ENCODE measurements at places on chromosomes 6 and 20.

- DNase-seq = no peak
Measured at GRCh38 chr6:158812611-158813010, 6.6 kb downstream of the EZR start.

GRCh38 chr6:6835223-6835503 is 246.6 kb downstream of the LY86 start:
- no peak for DNase-seq

GRCh38 chr20:31675828-31676608 is 38.3 kb downstream of the COX4I2 start:
- peak; percentile 92 for DNase-seq

GRCh38 chr6:163871616-163872015 is 457.1 kb downstream of the QKI start:
- no peak for DNase-seq

- no peak for DNase-seq
Measured at GRCh38 chr6:125984311-125984710, 2.0 kb upstream of the TRMT11 start.

DNA sequence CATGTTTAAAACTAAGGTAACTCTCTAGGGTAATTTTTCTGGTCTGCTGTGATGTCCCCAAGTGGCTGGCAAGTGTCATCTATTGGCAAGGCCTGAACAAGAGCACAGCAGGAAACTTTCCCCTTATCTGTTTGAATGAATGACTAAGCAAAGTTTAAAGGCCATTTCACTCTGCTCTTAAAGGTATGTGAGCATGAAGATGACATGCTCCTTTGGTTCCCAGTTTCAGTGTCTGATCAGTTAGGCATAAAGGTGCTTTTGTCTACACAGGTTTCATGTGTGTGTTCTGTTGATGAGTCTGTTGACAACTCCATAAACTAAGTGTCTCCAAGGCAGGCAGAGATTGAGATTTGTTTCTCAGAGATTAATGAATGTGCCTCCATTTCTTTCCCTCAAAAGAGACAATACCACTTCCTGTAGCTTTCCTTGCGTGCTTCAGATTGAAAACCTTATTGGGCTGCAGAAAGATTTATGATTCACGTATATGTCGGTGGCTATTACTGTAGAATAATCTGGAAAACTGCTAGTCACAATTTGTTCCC is 83.9 kb downstream of the MAP3K7 start:
- DNase-seq = no peak

DNA sequence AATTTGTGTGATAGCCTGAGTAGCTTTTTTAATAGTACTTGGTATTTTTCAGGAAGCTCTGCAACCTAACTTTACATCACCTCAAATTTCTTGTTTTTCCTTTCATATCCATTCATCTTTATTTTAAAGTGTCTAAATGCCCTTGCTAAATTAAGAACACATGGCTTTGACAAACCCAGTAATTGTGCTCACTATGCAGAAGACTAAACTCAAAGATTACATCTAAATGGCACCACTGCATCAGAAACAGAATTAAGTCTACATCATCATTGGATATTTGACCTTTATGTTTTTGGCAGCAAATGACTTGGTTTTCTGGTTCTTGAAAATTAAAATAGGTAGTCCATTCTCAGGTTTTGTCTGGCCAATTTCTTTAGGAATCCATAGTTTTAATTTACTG is 69.6 kb upstream of the HDGFL1 start:
- no peak for DNase-seq

GRCh38 chr6:150228072-150228733 is 85.4 kb downstream of the PPP1R14C start:
- DNase-seq = no peak

DNA sequence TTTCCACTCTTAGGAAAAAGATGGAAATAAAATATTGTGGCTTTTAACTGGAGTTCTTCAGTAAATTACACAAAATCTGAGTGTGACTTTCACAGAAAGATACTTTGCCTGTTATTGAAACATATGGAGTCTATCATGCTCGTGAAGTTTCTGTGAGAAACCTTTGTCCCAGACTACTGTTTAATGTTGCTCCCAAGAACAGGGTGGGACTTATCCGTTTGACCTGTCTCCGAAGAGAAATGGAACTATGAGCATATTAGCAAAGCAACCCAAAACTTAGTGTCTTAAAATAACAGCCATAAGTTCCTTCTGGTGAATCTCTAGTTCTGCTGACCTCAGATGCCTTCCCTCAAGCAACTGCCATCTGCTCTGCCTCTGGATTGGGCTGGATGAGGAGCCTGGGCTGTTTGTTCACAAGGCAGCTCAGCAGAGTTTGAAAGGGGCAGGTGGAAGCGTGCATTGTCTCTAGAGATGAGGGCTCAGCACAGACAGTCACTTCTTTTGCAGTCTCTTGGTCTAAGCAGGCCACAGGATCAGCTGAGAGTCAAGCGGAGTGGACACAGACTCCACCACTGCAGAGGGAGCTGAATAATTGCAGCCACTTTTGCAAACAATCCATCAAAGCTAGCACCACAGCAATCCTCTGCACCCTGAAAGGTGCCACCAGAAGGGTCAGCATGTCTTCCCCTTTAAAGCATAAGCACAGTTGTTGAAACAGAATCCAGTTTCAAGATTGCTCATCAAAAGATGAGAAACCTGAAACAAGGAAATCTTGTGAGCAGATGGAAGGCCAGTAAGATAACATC is 52.8 kb downstream of the MYB start:
- DNase-seq = peak; percentile 44

DNA sequence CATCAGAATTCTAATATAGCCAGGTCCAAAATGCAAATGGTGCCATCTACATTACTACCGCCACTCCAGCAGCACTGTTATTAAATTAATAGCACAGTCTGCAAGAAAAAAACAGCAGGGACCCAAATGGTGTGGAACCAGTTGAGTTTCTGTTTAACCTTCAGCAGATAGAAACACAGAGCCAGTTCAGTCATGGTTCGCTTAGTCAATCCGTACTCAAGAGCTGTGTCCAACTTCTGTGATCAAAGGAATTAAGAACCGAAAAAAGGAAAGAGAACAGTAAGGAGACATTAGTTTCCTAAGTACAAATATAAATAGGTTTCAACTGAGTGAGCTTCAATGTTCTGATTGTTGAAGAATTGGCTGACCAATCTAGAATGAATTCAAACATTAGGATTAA is 107.7 kb downstream of the TRDN start:
- no peak for DNase-seq

- no peak for DNase-seq
Measured at GRCh38 chr20:15020845-15021244, 683.4 kb upstream of the FLRT3 start.

GRCh38 chr6:106422534-106422933 is 62.0 kb downstream of the CRYBG1 start:
- no peak for DNase-seq

DNA sequence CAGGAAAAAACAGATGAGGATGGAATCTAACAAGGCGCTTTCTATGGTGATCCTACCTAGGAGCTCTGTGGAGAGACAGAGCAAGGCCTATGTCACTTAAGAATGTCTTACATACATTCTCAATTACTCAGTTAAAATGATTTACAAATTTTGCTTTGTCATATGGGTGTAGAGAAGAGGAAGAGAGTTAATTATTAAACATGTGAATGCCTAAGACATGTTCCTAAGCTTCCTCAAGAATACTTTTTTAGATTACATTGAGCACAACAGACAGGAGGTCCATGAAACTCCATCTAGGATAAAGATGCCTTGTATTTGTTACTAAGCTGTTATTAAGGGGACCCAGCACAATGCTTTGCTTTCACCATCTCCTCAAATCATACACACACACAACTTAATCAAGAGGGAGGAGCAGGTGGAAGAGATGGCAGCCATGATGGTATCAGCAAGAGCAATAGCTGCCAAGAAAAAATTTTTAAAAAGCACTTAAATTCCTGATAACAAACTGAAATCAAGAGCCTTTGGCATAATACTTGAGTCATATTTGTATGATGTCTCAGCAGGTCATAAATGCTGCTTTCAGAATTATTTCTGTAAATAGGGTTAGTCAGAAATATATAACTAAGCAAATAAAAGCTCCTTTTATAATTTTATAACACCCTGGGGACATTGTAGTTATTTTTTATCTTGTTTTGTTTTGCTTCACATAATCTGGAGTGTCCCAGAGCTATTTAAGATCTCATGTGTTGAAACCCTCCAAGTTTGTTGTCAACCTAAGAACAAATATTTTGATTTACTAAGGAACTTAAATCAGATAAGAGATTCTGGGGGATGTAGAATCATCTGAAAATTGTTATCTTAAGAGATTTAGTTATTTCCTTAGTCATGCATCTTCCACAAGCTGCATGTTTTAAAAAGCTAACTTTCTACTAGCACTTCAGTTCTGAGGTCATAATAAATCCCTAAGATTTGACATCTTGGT is 70.0 kb upstream of the CD2AP start:
- no peak for DNase-seq

GRCh38 chr20:35200267-35200666 is 26.2 kb upstream of the MMP24 start:
- DNase-seq = no peak

DNA sequence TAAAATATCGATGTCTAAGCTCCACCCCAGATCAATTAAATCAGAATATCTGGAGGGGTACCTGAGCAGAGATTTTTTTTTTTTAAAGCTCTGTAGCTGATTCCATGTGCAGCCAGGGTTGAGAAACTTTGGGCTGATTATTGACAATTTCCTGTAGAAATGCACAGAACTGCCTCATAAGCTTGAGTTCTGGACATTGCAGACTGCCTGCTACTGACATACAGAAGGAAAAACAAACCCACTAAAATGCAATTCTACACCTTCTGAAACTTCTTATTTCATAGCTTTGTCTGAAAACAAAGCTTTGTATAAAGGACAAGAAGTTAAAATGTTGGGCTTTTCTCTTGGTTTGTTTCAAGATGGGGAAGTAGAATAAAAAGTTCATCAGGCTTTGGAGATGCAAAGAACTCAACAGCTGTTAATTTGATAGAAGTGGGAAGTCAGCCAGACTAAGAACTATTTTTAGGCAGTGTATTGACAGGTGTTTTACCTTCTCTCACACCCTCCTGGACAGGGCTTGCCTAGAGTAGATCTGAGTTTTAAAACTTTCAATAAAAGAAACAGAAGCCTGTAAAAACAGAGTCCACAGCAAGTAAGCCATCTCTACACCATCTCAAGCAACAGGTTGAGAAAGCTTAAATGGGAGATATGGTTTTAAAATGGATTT is 147.7 kb downstream of the KCNQ5 start:
- no peak for DNase-seq

- DNase-seq = no peak
Measured at GRCh38 chr6:111527367-111527766, 44.3 kb upstream of the REV3L start.

DNA sequence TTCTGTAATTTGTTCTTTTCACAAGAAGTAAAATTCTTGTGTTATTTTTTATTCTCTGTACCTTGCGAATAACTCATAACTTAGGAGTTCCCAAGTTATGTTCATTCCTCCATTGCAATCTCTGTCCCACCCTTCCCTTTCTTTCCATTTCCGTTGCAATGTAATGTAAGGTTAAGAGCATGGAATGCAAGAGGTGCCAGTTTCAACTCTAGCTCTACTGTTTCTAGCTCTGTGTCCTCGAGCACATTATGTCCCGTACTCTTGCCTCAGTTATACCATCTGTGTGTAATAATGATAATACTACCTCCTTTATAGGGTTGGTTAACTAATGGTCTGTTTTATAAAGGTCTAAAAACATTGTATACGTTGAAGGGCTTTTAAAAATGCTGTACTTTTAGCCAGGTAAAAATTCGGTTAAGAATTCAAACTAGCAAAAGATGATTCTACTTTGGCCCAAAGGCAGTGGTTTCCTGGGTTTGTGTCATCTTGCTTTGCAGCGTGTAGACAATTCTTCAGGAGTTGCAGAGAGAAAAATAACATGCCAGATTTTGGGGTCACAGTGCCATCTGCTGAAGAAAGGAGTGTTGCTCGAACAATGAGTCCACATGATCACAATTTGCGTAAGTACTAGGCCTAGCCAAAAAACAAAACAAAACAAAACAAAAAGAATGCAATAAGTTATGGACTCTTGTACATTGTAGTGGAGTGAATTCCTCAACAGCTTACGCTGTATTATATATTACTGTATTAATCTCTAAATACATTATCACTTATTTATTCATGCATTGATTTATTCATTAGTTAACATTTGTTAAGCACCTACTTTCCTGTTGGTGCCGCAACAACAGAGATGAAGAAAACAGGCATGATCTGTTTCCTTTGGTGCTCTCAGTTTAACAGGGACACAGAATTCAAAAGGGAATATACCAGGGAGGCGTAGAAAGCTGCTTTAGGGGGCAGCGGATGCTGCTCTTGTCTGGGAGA is 10.0 kb upstream of the PFDN4 start:
- no peak for DNase-seq

GRCh38 chr6:114007516-114007915 is 36.6 kb upstream of the HDAC2 start:
- DNase-seq = no peak
